Activated gamma-delta T cell treated with Interleukin-2 at 50 U/mL for 16 hours (primary cell): ENCODE measurements at places on chromosomes 7 and 10.

DNA sequence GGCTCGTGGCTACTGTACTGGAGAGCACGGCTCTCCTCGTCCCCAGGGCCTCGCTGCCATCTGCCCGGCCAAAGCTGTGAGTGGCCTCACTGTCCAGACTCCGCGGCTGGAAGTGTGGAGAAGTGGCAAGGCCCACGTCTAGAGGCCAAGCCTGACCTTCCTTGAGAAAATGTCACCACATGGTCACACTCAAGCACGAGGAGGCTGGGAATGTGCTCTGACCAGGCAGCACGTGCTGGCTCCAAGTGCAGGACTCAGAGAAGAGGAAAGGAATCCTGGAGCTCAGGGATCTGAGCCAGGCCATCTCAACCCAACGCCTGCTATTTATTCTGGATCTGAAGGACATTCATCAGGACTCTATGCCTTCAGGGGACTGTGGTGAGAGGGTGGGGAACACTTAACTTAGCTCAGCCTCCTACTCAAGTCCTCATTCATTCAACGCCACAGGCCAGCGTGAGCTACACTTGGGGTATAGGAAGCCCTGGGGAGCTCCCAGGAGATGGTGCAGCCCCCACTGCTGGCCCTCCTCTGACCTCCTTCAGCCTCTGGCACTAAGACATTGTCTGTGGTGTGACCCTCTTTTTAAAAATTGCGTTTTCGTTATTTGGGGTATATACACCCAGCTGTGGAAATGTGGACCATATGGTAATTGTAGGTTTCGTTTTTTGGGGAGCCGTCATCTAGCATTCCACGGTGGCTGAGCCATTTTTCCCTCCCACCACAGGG lies 29.0 kb downstream of the EN2 start:
- DNase-seq, result no peak

DNA sequence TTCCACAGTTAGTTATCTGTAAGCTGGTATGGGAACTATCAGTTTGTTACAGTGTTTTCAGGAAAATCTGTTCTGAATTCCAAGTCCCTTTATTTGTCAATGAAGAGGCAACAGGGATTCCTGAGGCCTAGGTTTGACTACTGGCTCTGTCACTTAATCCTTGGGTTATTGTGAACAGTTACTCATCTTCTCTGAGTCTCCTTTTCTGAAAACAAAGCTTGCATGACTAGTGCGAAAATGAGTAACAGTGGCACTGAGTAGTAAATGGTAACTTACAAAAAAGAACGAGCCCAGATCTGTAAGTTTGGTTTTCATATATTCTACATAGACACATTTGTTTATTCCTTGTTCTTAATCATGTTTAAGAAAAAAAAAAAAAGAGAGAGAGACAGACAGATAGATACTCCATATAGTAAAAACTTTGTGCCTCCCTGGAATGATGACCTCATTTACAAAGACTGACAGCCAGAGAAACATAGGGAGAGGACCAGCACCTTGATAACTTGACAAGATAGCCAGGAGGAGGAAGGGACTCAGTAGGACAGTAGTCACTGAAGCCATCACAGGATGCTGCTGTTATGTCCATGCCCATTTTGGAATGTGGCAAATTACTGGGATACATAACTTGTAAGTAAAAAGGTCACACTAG lies 1.9 kb downstream of the MRPS33 start:
- no peak for DNase-seq

DNA sequence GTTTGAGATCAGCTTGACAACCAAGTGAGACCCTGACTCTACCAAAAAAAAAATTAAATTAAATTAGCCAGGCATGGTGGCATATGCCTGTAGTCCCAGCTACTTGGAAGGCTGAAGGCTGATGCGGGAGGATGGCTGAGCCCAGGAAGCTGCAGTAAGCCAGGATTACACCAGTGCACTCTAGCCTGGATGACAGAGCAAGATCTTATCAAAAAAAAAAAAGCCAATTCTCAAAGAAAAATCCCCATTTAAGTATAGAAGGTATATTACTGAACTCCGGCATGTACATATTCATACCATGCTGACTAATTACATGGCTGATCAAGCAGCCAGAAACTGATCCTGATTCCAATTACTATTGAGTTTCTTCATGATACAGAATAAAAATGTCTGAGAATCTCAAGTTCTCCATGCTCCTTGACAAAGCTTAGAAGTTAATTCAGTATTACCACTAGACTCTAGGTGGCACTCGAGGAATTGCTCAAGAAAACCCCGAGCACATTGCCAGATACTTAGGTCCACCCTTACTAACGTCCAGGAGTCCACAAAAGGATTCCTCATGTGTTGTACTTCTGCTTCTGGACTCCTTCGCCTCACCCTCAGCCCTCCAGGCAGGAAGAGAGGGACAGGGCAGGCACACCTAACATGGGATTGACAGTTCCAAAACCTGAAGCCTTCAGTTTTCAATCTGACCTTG lies 148.9 kb downstream of the PARD3 start:
- DNase-seq, result no peak

- DNase-seq, result no peak
Observed at GRCh38 chr10:89121764-89122020, 85.4 kb downstream of the CH25H start.

- DNase-seq, result no peak
Observed at GRCh38 chr10:75649466-75649865, 218.0 kb downstream of the LRMDA start.

DNA sequence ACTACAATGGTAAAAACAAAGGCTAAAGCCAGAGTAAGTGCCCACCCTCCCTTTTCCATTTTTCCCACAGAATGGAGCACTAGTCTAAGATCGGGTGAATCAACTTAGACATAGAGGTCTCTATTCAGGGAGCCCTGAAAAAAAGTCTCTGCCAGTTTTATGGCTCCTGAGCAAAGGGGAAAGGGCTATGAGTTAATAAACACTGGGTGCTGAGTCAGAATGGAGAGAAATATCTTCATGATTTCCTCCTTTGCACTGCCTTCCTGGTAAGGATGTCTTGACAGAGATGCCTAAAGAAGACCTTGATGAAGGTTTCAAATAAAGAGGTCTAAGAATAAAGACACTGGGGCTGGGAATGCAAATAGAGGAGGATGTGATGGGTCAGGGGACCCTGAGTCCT lies 607.4 kb upstream of the MBL2 start:
- DNase-seq, result no peak

DNA sequence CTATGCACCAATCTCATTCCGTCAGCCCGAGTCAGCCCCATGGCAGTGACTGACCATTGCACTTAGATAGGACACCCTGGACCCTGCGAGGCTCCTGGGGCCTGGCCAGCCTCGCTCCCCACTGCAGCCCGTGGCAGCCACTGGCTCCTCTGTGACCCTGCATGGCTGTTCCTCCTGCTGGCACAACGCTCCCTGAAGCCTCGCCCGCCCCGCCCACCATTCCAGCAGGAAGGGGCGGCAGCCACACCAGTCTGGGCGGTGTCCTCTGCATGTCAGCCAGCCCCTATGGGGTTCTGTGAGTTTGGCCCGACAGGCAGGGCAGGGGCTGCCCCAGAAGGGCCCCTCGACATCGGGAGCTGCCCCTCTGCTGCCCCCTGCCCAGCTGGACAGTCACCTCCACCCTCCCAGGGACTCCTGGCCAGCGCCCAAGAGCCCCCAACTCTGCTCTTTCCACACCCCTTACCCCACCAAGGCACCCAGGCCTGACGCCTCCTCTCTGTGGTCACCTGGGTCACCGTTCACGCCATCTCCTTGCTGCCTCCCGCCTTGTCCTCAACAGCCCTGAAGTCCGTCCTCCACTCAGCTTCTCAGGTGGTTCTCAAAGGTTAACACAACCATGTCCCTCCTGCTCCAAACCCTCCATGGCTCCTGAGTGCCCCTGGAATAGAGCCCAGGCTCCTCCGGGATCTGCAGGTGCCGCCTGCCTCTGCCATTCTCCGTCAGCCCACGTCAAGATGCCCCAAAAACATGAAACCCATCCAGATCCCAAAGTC lies 103.5 kb downstream of the MICALL2 start:
- no peak for DNase-seq

DNA sequence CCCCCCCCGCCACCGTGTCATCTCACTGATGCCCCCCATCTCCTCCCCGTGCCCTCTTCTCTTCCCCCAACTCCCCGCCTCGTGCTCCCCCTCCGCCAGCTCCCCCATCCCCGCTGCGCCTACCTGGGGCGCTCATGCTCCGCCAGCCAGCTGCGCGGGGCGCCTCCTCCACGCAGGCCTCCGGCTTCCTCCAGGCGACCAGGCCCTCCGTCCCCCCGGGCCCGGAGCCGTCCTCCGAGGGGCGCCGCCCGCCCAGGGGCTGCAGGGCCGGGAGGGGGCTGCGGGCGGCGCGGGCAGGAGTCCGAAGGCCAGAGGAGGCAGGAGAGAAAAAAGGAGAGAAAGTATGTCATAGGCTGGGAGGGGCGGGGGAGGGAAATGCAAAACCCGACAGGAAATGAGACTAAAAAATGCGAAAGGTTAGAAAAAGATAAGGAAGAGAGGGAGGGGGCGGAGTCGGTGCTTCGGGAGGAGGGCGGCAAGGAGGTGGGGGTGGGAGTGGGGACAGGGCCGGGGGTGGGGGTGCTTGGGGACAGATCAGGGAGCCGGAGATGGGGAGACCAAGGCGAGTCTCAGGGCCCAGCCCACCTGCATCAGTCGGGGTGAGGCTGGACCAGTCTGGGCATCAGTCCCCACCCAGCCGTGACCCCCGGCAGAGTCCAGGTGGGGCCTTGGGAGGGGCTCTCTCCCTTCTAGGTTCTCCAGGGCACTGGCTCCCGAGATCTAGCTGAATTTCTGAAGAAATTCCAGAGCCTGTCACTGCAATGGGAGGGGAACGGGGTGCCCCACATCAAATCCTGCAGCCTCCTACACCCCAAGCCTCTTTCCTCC lies at the start of gene CARD11:
Gene CARD11, minus strand, starts transcription at position 324 of the 828 bp plus-strand sequence. CDS start 85,361 bp downstream, outside the sequence.
- DNase-seq, result peak; percentile 47

DNA sequence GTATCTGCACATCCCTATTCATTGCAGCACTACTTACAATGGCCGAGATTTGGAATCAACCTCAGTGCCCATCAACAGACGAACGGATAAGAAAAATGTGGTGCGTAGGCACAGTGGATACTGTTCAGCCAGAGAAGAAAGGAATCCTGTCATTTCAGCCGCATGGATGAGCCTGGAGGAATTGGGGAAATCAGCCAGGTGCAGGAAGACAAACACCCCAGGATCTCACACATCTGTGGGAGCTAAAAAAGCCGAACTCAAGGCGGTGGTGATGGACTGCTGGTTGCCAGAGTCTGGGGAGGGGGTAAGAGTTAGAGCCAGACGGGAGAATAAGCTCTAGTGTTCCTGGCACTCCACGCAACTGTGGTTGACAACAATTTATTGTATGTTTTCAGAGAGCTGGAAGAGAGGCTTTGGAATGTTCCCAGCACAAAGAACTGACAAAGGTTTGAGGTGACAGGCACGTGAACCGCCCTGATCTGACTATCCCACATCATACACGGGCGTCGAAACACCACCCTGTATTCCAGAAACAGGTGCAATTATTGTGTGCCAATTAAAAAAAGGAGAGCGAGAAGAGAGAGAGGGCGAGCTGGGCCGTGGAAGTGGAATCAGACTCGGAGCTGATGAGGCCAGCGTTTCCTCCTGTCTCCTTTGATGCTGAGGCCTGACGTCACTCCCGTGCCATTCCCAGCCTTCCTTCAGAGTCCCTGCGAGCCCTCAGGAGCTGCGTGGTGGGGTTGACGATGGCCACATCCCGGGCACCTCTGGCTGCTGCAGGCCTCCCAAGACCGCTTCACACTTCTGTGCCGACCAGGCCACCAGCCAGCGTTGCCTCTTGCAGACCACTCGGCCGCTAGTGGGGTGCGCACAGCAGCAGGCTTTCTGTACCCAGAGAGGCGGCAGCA lies 189.5 kb downstream of the DNAJB6 start:
- DNase-seq, result peak; percentile 0

GRCh38 chr10:130179640-130180039 lies 43.4 kb downstream of the GLRX3 start:
- DNase-seq, result no peak

DNA sequence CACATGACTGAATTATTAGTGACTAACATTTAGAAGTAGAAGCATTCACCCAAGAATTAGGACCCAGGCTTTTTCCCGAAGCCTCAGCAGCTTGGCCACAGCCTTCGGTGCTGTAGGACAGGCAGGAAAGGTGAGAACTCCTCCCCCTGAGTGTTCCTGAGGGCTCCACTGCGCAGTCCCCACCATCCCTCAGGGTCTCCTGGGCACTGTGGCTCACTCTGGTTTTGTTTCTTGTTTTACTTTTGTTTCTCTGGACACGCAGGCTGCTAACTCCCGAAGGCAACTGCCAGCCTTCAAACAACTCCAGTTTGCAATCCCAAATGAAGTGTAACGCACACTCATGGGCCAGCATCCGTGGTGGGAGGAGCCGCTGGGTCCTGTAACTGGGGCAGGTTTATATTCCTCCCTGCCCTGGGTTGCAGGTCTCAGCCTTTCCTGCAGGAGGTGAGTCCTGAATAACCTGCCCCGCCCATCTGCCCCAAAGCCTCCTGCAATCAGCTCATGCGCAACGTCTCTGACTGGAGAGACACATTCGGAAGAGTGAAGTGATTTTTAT lies 492.9 kb downstream of the PTPRN2 start:
- no peak for DNase-seq

- DNase-seq, result no peak
Observed at GRCh38 chr10:119784340-119785067, 58.7 kb downstream of the INPP5F start.

DNA sequence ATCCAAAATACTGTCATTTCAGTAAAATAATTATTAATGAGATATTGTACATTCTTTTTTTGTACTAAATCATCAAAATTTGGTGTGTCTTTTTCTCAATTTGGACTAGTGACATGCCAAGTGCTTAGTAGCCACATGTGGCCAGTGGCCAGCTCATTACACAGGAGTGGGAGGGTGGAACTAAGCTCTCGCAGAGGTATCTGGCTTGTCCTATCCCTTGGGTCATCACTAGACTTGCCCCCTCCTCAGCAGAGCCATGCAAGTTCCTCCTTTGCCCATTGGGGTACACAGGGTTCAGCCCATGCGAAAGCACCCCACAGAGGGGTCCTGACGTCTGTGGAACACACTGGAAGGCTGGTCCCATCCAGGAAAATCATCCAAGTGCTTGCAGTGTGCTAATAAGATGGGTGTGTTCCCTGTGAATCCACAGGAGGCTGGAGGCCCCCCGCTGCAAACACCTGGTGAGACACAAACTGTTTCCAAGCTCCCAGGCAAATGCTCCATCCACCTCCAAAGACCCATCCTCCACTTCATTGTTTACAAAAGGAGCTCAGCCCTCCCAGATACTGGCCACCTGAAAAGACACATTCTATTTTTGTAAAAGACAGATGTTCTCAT lies 1.3 kb downstream of the ARHGAP22 start:
- no peak for DNase-seq

- no peak for DNase-seq
Observed at GRCh38 chr7:140641524-140642195, 1.0 kb upstream of the DENND2A start.

DNA sequence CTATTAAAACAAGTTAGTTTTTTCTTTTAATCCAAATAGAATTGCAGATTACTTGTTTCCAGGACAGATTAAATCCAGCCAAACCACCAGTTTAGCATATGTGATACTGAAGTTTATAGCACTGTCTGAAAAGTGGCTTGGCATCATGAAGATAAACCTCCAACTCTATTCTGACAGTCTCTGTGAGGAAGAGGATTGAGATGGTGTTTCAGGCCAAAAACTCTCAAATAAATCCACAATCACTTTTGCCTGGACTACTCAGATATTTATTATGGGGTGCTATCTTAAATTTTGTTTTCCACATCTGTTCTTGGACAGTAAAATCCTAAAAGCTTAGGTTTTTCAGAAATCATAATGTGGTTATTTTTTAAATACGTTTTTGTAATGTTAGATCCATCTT lies 161.7 kb upstream of the SEMA3C start:
- DNase-seq, result no peak

GRCh38 chr7:105261689-105262088 lies 127.0 kb downstream of the SRPK2 start:
- no peak for DNase-seq

GRCh38 chr7:47421456-47421855 lies 160.5 kb downstream of the TNS3 start:
- DNase-seq, result no peak
